ENCODE measurements at places on chromosomes 6 and 20. TPM values are rescaled to one million over a fixed set of nuclear protein-coding genes. Genes with fewer than 3 reads are reported as not detected.

The SLC22A16 gene
- total RNA-seq, result not detected

The SYCP2L gene
- total RNA-seq, result not detected

The SULF2 gene
- total RNA-seq, result 64.6 TPM

The ADGRF5 gene
- 2.0 TPM for total RNA-seq

The SERINC3 gene
- 97.2 TPM for total RNA-seq

The MRAP2 gene
- total RNA-seq, result 13.3 TPM

The FLRT3 gene
- 0.18 TPM for total RNA-seq

The RIPOR3 gene
- total RNA-seq, result not detected

The ARMH2 gene
- not detected for total RNA-seq

The NOX3 gene
- not detected for total RNA-seq

The THEMIS gene
- not detected for total RNA-seq

The PPP1R14C gene
- total RNA-seq, result 0.04 TPM

The SNAP91 gene
- under 0.01 TPM for total RNA-seq

The RAET1L gene
- not detected for total RNA-seq

The C6orf15 gene
- total RNA-seq, result not detected

The TBXT gene
- total RNA-seq, result not detected

The SAMD5 gene
- 2.6 TPM for total RNA-seq

The ACOT13 gene
- 6.7 TPM for total RNA-seq

The TREM2 gene
- total RNA-seq, result not detected

The PRPH2 gene
- total RNA-seq, result 0.21 TPM

The GGTLC1 gene
- not detected for total RNA-seq
